ENCODE measurements at places on chromosomes 7 and 10. TPM values are rescaled to one million over a fixed set of nuclear protein-coding genes. Genes with fewer than 3 reads are reported as not detected.

RET gene
- 4.3 TPM for total RNA-seq

DNA sequence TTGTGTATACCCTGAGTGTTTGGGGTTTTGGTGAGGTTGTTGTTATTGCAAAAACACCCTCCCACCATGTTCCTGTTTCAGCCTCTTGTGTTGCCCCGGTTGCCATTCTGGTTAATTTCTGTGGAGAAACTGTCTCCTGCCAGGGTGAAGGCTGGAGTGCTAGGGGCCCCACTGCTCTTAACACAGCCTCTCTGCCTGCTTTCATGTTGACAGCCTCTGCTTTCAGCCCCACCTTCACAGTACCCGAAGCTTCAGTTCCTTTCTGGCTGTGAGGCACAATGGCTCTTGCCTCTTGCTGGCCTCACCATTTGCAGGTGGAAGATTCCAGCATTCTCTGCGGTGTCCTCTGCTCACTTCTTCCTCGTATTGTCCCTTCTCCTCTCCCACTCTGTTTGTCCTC, 19.2 kb downstream of the SLC18A2 start:
- DNase-seq, result peak; percentile 9

GRCh38 chr7:1550005-1550845, 5.8 kb downstream of the TMEM184A start:
- no peak for DNase-seq

ASB10 gene
- total RNA-seq, result not detected

DNA sequence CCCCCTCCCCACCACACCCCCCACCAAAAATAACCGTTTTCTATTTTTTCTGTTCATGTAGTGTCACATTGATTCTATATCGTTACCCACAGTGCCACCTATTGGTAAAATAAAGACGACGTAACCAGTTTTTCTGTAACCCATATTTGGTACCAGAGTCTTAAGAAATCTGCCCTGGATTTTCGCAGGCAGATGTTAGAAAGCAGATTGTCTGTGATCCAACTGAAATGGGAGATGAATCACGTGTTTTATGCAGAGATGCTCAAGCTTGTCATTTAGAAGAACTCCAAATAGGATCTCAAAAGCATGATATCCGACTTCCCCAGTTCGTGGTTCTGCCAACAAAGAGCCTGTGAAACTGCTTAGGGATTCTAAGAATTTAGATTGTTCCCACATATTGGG, 261.1 kb upstream of the CSTF2T start:
- peak; percentile 96 for DNase-seq

GRCh38 chr7:14270099-14270498, 280.6 kb upstream of the ETV1 start:
- DNase-seq, result no peak

DNA sequence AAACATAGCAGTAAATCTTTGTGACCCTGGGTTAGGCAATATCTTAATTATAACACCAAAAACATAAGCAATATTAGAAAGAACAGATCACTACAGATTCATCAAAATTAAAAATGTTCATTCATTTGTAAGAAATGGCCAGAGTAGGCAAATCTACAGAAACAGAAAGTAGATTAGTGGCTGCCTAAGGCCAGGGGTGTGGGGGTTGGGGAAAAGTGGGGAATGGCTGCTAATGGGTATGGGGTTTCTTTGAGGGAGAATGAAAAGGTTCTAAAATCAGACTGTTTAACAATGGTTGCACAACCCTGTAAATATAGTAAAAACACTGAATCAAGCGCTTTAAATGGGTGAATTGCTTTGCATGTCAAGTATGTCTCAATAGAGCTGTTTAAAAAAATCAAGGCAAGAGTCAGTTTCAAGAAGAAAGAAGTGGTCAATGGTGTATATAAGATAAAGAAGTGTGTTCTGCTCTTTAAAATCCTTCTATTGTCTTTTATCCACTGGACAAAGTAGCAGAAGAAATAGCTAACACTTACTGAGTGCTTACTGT, 42.6 kb downstream of the CDK6 start:
- no peak for DNase-seq

GRCh38 chr10:20768843-20769242, 128.3 kb downstream of the NEBL start:
- DNase-seq, result peak; percentile 14

Measured in umbilical cord (tissue), 2 donors.